ENCODE measurements at places on chromosomes 6 and 20.

DNA sequence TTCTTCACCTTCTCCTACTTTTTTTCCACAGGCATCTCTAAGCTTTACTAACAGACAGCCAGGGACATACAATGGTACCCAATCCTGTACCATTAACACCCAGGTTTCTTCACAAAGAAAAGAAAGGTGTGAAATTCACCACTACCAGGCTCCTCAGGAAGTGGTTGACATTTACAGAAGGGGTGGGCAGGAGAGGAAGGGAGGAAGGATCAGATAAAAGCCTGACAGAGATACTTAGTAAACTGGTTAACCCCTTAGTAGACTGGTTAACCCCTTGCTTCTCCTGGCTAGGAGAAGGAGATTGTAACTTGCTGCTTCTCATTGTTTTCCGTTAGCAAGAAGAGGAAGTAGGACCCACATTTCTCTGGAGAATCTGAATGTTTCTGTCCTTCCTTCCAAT, 7.2 kb downstream of the SAMD3 start:
- peak; percentile 65 for DNase-seq

GRCh38 chr20:63652192-63652980, 838 bp downstream of the STMN3 start:
- DNase-seq: no peak

GRCh38 chr20:19210391-19211155, 1.9 kb upstream of the SLC24A3 start:
- no peak for DNase-seq

- peak; percentile 8 for DNase-seq
Observed at GRCh38 chr6:129105035-129105434, 222.1 kb downstream of the LAMA2 start.

- no peak for DNase-seq
Observed at GRCh38 chr6:104949206-104949605, 7.7 kb upstream of the LIN28B start.

- DNase-seq: no peak
Observed at GRCh38 chr6:117512987-117513573, 30.6 kb downstream of the DCBLD1 start.

DNA sequence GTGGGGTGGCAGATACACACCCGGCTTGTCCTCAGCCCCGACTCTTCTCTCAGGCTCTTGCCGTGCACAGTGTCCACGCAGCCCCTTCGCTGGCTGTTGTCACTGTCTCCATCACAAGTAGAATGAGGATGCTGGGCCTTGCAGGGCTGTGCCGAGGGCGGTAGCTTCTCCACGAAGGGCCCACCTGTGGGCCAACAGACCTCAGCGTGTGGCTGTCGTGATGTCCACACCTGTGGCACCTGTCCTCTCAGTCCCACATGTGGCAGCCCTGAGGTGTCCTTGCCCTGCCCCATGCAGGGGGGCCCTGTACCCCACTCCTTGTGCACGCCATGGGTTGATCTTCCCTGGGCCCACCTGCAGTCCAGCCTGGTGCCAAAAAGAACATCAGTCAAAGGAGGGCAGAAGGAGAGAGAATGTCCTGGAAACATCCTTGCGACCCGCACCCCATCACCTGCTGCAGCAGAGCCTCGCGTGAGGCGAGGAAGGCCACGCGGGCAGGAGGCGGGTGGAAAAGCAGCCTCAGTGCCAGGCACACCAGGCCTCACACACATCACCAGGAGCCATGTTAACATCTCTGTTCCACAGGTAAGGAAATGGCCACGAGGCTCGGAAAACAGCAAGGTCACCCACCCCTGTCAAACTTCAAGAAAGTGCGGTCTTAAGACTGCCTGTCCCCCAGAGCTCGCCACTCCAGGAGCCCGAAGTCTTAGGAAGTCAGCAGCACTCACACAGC, 22.3 kb upstream of the AFDN start:
- no peak for DNase-seq

- DNase-seq: no peak
Observed at GRCh38 chr6:144145541-144145940, 4.8 kb upstream of the STX11 start.

DNA sequence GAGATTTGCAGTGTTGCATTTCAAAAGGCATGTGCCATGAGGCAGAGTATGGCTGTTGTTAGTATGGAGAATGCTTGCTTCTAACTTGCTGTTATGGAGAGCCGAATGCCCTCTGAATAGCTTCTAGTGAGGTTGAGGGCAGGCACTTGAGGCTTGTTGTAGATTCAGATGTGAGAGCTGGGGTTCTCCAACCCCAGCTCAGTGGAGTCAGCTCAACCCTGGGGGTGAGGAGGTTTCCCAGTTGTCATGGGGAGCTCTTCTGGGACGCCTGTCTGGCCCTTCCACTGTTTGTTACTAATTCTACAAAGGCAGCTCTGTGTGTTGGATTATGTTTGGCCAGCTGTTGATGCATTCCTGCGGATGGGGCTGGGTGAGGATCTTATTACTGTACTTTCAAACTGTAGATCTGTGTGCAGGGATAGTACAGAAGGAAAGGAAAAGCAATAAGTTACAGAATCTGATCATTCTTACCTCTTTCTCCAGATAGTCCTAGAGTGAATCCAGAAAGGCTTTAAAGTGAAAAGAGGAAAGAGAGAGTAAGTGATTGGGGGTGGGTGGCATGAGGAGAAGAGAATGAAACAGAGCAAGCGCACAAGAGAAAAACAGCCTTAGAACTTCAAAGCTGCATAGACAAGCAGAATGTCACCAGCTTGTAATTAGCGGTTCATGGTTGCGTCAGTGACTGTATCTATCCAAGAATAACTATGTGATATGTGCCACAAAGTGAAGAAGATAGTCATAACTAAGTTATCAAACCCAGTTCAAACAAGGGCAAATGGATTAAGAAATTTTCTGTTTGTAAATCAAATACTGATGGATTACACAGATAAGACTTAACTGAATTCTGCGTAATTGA, 148.7 kb downstream of the PRL start:
- DNase-seq: peak; percentile 2

- DNase-seq: no peak
Observed at GRCh38 chr6:3367630-3368029, 89.2 kb downstream of the SLC22A23 start.

DNA sequence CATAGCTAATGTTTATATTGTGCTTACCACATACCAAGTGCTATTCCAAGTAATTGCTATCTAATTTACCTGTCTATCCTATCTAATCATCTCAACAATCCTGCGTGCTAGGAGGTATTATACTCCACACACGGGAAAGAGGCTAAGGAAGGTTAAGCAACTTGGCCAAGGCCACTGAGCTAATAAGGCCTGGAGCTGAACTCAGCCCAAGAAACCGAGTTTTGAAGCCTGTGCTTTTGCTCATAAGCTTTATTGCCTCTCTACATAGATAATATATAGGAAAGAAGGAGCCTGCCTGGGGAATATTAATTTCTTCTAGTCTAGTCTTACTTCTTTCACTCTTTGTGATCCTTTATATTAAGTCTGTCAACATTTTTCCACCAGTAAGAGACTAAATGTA, 67.8 kb upstream of the ADGRF4 start:
- no peak for DNase-seq

DNA sequence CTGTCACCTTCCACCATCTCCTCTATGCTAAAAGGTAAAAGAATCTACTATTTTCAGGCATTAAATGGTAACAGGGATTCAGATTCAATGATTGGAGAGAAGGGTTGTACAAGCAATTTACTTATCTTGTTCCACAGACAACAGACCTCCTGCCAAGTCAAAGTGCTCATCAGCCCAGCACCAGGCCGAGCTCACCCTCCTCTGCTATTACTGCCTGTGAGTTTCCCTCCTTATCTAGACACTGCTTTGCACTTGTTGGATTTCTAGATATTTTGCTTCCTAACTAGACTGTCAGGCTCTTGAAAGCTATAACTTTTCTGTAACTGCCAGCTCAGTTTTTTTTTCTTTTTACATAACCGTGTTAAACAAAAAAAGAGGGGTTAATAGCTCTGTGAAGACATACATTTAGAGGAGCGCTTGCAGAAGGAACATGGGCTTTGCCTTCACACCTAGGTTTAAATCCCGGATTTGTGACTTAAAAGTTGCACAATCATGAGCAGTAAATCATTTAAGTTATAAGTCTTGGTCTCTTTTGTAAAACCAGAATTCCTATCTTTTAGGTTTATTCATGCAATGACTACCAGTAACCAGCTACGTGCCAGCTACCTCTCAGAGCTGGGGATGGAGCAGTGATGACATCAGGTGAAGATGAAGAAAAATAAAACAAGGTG, 1.1 kb upstream of the FAM162B start:
- DNase-seq: no peak

DNA sequence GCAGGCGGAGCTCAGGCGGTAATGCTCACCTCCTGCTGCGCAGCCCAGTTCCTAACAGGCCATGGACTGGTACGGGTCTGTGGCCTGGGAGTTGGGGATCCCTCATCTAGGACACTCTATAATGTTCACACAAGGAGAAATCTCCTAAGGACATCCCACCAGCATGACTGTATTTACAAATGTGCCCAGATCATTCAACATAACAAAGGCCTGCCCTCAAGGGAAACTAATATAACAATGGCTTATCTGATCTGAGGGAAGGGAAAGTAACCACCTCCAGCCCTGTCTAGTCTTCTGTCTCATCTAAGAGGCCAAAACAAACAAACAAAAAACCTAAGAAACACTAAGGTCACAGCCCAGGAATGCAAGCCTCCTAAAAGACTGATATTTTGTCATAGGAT, 232.8 kb downstream of the RNGTT start:
- DNase-seq: no peak

- DNase-seq: no peak
Observed at GRCh38 chr6:139642346-139642745, 267.9 kb upstream of the CITED2 start.

- no peak for DNase-seq
Observed at GRCh38 chr6:109059153-109059552, 35.5 kb downstream of the SESN1 start.

- no peak for DNase-seq
Observed at GRCh38 chr6:168231393-168231957, 88.1 kb downstream of the DACT2 start.

DNA sequence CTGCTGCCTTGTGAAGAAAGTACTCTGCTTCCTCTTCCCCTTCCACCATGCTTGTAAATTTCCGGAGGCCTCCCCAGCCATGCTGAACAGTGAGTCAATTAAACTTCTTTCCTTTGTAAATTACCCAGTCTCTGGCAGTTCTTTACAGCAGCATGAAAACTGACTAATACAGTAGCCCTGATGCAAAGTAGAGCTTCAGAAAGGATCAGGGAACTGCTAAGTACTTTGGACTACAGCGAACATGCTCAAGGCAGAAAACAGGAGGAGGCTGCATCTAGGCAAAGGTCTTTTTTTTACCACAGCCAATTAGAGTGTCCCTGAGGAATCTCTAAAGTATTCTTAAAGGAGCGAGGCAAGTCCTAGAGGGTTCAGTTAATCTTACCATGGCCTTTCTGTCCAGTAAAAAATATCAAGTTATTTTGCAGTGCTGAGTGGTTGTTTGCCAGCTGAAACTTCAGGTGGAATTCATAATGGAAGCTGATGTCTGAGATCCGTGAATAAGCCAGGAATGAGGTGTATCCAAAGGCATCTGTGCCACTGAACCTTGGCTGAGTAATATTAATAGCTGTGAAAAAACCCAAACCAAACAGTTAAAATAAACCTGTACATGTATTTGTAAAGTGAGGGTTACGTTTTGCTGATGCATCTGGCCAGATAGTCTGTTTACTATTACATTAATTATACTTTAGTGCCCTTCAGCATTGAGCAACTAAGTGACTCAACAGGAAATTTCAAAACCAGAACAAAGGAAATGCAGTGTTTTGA, 170.4 kb downstream of the PHF3 start:
- DNase-seq: peak; percentile 83

- DNase-seq: no peak
Observed at GRCh38 chr20:59412181-59412580, 111.8 kb downstream of the EDN3 start.

GRCh38 chr6:1136415-1136774, 175.5 kb upstream of the FOXQ1 start:
- DNase-seq: no peak

- DNase-seq: no peak
Observed at GRCh38 chr6:168302534-168302933, 17.0 kb downstream of the DACT2 start.

DNA sequence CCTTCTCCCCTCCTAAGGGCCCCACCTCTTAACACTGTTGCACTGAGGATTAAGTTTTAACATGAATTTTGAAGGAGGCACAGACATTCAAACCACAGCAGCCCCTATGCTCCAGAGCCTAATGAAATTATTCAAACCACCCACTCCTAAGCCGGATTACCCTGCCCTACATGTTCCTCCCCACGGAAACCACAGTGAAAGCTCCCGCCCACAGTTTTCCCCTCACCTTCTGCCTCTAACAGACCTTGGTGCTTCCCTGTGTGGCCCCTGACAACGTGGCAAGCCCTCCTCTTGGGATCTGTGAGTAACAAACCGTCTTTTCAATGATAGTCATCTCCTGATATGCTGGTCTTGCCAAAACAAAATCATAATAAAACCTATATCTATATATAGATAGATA, 74.8 kb downstream of the RIN2 start:
- peak; percentile 9 for DNase-seq

DNA sequence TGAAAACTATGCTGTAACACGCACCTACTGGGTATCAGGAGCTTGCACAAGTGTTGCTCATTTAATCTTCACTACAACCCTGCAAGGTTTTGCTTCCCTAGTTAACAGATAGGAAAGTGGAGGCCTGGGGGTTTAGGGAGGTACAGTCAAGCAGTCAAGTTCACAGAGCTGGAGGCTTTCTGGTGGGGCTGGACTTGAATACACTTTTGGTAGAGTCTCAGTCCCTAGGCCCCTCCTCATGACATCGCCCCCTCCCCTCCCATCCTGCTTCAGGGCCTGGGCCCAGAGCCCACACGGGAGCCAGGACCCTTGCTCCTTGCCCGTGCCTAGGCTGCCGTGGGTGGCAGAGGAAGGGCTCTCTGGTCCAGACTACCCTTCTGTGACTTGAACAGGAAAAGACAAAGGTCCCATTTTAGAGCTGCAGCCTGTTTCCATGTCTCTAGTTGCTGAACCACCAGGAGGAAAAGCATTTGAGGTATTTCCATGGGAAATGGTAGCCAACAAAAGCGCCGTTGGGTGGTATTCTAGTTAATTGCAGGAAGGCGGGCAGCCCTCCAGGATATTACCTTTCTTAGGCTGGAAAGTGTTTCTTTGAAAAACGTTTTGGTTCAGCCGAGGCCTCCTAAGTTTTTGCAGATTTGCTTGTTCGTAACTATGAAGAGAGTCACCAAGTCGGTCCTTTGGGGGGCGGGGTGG, 84.9 kb downstream of the CDC5L start:
- no peak for DNase-seq

DNA sequence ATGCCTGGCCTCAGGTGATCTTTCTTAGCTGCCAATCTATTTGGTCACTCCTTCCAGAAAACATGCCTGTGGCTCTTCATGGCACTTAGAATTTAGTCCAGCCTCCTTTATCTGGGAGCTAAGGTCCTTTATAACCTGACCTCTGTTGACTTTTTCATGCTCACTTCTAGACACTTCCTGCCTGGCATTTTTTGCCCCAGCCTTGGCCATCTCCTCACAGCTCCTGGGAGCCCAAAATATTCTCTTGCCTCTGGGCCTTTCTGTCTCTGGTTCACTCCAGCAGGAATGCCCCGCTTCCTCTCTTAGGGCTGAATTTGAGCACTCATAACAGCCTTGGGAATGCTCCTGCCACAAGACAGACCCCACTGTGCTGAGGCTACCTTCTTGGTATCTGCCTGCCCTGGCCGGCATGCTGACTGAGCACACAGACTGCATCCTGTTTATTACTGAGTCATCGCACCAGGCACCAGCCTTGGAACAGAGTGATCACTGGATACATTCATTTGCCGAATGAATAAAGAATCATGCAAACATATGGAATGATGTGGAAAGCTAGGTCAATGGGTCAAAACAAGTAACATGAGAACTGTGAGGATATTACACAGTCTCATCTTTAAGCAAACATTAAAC, 5.8 kb upstream of the EEF1E1 start:
- DNase-seq: no peak

- DNase-seq: no peak
Observed at GRCh38 chr6:52337633-52338290, 24.2 kb upstream of the PAQR8 start.

All from MV-4-11 (cell line).